ENCODE measurements at places on chromosomes 11 and 22.
A peak's percentile ranks its signal among the peaks of the same experiment; 100 is the strongest.

DNA sequence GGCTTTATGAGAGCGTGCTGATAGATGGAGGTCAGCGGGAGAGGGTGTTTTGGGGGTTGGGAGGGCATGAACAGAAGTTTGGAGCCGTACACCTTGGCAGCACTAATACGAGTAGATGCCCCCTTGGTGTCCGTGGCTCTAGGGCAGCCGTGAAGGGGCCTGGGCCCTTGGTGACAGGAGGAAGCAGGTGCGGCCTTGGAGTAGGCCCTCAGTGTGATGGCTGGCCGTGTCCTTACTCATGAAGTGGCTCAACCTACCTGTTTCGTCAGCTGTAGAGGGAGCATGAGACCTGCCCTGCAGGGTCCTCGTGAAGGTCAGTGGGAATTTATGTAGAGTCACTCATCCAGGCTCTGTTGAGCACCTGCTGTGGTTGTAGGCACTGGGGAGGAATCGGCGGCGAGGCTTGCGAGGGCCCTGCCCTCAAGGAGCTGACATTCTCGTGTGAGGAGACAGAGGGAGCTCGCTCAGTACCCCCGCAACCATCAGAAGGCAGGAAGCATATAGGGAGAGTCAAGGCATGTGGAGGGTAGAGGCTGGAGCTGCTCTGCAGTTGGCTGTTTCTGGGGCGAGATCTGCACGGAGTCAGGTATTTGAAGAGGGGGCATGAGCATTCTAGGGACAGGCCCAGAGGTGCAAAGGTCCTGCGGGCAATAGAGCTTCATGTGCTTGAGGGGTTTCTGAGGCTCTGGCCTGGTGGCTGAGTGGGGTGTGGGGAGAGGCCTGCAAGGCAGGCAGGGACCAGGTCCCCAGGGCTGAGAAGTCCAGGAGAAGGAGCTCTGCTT lies 39.6 kb downstream of the TBC1D22A start:
- no peak for DNase-seq

- DNase-seq, result no peak
These were observed 28.3 kb upstream of the APOA1 start for GRCh38 chr11:116865696-116866095.

DNA sequence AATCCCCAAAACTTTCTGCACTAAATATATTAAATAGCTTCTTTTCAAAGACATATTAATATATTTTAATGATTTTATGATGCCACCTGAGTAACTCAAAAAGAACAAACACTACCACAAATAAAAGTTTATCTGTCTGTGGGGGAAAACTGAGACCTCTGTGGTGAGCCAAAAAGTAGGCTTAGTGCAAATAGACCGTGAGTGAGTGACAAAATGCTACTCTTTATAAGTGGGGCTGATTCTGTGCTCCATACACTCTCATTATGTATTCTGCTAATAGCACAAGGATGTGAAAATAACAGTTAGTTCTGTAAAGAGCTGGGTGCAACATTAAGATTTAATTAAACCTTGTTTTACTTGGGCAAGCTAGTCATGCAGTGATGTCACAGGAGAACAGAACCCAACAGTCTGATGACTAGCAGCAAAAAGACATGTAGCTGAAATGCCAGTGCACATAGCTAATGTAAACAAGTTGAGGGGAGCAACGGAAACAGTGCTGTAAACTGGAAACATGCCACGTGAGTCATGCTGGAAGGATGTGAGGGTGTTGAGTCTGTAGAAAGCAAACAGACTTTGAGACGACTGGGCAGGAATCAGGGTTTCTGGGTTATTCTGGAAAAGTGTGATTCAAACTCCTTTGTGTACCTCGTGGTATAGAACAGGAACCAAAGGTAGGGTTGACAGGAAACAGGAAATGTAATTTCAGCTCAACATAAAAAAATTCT lies 1130.4 kb downstream of the LRRC4C start:
- DNase-seq, result no peak

DNA sequence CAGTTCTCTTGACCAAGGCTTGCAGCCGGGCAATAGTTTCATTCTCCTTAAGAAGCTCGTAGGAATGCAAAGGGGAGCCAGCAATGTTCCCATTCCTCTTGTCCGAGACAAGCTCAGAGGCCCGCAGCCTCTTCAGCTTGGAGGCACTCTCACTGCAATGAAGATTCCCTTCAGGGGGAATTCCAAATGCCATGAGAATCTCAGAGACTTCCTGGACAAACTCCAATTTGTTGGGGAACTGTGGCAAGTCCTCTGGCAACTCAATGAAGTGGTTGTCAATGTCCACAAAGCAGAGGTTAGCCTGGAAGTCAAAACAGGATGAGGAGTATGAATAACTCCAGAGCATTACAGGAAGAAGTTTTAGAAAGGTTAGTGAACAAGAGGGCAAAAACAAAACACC lies 84.4 kb downstream of the DENND5A start:
- no peak for DNase-seq

- no peak for DNase-seq
These were observed 70.2 kb downstream of the DBX1 start for GRCh38 chr11:20089796-20090653.

DNA sequence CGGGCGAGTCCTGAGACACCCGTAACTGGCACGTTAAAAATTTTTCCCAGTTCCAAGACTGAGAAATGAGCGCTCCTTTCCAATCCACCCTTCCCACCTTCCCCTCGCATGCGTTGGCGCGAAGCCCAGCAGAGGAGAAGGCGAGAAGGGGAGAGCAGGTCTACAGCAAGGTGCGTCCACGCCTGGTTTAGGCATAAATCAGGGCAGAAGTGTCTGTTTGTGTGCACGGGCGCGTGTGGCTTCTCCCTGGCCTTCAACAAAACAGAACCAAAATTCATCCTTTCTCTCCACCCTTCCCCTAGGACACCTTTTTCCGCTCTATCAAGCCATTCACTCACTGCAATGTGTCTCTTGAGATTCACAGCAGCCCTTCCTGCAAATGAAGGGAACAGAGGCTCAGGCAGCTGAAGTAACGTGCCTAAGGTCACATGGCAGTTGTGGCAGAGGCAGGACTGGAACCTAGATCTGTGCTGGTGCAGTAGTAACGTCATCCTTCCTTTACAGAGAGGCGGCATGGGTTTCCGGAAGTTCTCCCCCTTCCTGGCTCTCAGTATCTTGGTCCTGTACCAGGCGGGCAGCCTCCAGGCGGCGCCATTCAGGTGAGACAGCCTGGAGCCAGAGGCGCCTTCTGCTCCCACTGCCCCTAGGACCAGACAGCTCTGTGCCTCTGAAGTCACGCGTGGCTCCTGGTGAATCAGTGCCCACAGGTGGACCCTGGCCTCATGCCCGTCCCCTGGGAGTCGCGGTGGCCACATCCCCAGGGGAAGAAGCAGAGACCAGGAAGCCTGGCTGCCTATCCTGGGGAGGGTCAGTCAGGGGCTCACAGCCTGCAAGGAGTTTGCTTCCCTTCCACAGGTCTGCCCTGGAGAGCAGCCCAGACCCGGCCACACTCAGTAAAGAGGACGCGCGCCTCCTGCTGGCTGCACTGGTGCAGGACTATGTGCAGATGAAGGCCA lies 1.1 kb downstream of the CALCB start:
- DNase-seq, result peak; percentile 84

DNA sequence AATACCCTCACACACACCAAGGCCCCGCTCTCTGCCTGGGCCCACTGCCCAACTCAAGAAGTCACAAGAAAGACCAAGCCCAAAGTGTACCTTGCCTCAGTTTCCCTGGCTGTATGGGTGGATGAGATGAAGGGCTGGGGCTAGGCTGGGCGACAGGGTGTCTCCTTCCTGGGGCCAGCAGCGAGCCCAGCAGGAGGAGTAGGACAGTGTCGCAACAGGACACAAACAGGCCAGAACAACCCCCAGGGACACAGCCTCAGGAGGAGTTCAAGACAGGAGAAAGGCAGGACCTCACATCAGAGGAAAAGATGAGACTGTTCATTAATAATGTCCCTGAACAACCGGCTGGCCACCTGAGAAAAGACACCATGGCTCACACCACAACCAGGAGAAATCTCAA lies 13.3 kb downstream of the CSNK1E start:
- DNase-seq, result no peak

- no peak for DNase-seq
These were observed 18.6 kb upstream of the CD5 start for GRCh38 chr11:61083601-61084147.

- DNase-seq, result no peak
These were observed 15.8 kb downstream of the IL17RA start for GRCh38 chr22:17100621-17101020.

Measured in stimulated activated CD4-positive, alpha-beta T cell treated with anti-CD3 and anti-CD28 coated beads, Interleukin-1b, Interleukin-23, amount 100 ng/mL, for 24 hours (primary cell).